Esophagus squamous epithelium (tissue), 5 donors: ENCODE measurements at places on chromosomes 3 and 15.

DNA sequence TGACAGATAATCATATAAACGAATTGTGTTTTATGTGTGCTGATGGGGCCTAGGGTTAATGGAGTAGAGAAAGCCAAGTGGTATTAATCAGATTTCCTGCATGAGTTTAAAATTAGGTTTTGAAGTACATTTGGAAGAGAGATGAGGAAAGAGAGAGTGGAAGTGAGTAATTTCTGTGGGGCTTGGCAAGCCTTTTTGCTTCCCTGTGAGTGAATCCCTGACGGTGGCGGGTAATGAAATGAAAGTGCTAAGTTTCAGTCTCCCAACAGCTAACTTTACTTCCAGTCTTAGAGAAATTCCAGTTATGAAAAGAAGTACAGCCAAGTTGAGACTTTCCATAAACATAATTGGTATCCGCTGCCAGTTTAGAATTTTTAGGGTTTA, 139.4 kb downstream of the BBX start:
- DNase-seq = no peak
- peak overlapping the region; percentile 53 for H3K27ac ChIP-seq
- H3K4me1 ChIP-seq = peaks cover 8% of the 10 kb centered on the region
- H3K4me3 ChIP-seq = no peak overlapping the region
- H3K36me3 ChIP-seq = no peaks in the 10 kb centered on the region
- H3K27me3 ChIP-seq = no peaks in the 10 kb centered on the region

DNA sequence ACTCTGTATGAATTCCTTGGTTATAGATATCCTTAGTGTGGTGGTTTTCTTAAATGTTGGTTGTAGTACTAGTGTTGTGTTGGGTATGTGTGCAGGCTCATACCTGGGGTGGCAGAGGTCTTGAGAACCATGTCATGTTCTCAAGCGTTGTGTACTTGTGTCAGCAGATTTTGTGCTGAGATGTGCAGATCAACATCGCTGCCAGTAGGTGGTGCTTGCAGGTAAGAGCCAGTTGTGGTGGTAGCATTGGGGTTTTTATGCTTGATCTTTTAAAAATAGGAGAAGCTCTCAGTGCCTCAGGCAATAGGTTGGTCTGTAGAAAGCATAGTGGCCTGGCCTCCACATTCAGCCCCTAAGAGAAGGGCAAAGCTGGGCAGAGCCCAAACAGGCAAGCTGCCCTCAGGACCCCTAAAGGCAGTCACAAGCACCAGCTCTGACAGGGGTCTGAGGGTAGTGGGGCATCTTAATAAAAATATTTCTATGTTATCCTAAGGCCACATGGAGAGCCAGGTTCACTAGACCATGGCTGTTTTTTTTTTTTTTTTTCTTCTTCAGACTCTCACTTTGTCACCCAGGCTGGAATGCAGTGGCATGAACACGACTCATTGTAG, 164.0 kb downstream of the IL20RB start:
- no peak overlapping the region for H3K4me3 ChIP-seq
- H3K27ac ChIP-seq = no peak overlapping the region
- no peak for DNase-seq
- H3K4me1 ChIP-seq = no peaks in the 10 kb centered on the region
- no peaks in the 10 kb centered on the region for H3K36me3 ChIP-seq

DNA sequence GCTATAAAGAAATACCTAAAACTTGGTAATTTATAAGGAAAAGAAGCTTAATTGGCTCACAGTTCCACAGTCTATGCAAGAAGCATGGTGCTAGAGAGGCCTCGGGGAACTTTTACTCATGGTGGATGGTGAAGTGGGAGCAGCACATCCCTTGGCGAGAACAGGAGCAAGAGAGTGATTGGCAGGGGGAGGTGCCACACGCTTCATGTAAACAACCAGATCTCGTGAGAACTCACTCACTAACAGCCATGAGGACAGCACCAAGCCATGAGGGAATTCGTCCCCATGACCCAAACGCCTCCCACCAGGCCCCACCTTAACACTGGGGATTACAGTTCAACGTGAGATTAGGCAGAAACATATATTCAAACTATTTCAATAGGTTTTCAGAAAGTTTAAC, 28.0 kb downstream of the GABRB3 start:
- no peaks in the 10 kb centered on the region for H3K4me1 ChIP-seq
- no peaks in the 10 kb centered on the region for H3K36me3 ChIP-seq
- no peak overlapping the region for H3K27ac ChIP-seq
- no peaks in the 10 kb centered on the region for H3K27me3 ChIP-seq
- H3K4me3 ChIP-seq = no peak overlapping the region
- no peak for DNase-seq

DNA sequence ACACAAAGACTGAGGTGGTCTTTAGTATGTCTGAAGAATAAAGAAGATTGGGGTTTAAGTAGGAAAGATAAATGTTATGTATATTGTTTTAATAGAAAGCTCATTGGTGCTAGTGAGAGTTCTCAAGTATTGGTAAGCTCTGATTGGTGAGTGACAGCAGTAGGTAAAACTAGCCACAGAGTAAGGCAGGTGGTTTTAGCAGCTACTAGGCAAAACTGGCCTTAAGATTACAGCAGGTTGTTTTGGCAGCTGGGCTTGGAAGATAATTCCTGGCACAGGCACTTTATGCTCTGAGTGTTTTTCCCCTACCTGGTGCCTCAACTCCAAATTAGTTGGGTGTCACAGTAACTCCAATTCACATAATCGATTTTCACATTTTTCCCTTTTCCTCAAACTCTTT, 66.3 kb downstream of the STAG1 start:
- H3K27ac ChIP-seq = no peak overlapping the region
- H3K36me3 ChIP-seq = no peaks in the 10 kb centered on the region
- peaks cover 3% of the 10 kb centered on the region for H3K4me1 ChIP-seq
- no peak for DNase-seq
- H3K27me3 ChIP-seq = no peaks in the 10 kb centered on the region

GRCh38 chr3:193677734-193678133, 84.7 kb downstream of the OPA1 start:
- H3K4me3 ChIP-seq = no peak overlapping the region
- DNase-seq = no peak
- no peaks in the 10 kb centered on the region for H3K36me3 ChIP-seq
- no peak overlapping the region for H3K27ac ChIP-seq

GRCh38 chr3:16801223-16801622, 83.5 kb upstream of the PLCL2 start:
- no peak overlapping the region for H3K4me3 ChIP-seq
- no peak overlapping the region for H3K27ac ChIP-seq
- no peaks in the 10 kb centered on the region for H3K27me3 ChIP-seq
- H3K4me1 ChIP-seq = no peaks in the 10 kb centered on the region

DNA sequence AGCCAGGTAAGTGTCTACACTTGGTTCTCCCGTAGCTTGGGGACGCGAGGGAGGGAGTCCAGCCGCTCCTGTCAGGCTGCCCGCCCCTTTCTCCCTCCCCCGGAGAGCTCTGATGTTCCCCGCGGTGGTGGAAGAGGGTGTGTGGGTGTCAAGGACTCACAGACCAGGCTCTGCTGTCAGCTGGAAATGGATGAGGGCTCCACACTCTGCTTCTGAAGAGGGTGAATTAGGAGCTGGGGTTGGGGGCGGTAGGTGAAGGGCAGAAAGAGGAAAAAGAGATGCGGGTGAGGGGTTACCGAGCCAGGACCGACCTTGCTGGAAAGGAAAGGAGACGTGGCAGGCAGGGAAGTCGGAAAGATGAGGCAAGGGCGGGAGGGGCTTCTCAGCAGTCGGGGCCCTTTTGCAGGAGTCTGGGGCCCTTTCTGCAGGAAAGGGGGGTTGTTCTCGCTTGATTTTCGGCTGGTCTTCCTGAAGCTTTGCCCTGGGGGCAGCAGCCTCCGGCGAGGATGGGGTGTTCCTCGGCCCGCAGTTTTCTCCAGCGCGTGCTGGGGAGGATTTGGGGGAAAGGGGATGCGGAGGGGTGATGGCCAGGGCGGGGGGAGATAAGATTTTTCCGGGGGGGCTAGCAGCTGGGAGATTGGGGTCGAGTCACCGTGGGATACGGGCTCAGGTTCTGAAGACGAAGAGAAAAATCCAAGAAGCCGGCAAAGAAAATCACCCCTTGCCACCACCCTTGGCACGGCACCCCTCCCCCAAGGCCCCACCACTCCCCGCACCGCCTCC, 602 bp upstream of the BAHD1 start:
- peak overlapping the region; percentile 74 for H3K4me3 ChIP-seq
- H3K36me3 ChIP-seq = no peaks in the 10 kb centered on the region
- peaks cover 47% of the 10 kb centered on the region for H3K27me3 ChIP-seq

- no peaks in the 10 kb centered on the region for H3K4me1 ChIP-seq
- no peaks in the 10 kb centered on the region for H3K27me3 ChIP-seq
- no peaks in the 10 kb centered on the region for H3K36me3 ChIP-seq
- no peak for DNase-seq
These were observed 582.0 kb upstream of the SEMA6D start for GRCh38 chr15:47135267-47135666.

DNA sequence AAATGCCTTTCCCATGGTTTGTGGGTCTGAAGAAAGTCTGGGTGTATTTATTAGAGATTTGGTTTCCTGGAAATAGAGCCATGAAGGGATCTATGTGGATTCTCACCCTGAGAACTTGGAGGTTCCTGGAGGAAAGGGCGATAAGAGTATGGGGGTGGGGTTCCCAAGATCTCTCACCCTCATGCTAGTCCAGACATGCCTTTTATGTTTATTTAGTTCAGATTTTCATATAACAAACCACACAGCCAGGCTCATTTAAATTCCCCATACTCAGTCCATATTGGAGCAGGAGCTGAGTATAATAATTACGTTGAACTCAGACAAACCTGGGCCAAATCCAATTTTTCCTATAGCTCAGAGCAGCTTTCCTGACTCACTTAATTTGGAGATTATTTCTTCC, 566.6 kb downstream of the GOLGA6L6 start:
- H3K4me3 ChIP-seq = no peak overlapping the region
- DNase-seq = no peak
- H3K4me1 ChIP-seq = no peaks in the 10 kb centered on the region

DNA sequence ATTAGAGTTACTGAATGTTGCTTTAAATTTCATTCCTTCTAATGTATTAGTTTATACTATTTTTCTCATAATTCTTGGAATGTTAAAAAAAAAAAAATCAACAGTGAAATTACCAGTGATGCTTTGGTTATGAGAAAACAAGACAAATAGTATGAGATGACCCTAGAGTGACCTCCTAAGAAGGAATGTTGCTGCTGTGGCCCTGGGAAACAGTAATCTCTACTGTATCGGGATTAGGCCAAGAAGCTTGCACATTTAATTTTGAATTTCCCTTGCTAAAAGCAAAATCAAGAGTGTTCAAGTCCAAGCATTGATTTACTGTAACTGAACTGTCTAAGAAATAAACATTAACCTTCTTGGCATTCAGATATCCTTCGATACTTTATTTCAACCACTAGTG, 18.1 kb downstream of the TOPBP1 start:
- no peak overlapping the region for H3K4me3 ChIP-seq
- H3K4me1 ChIP-seq = no peaks in the 10 kb centered on the region
- H3K27me3 ChIP-seq = no peaks in the 10 kb centered on the region
- no peak for DNase-seq
- H3K36me3 ChIP-seq = peaks cover 92% of the 10 kb centered on the region
- H3K27ac ChIP-seq = no peak overlapping the region

DNA sequence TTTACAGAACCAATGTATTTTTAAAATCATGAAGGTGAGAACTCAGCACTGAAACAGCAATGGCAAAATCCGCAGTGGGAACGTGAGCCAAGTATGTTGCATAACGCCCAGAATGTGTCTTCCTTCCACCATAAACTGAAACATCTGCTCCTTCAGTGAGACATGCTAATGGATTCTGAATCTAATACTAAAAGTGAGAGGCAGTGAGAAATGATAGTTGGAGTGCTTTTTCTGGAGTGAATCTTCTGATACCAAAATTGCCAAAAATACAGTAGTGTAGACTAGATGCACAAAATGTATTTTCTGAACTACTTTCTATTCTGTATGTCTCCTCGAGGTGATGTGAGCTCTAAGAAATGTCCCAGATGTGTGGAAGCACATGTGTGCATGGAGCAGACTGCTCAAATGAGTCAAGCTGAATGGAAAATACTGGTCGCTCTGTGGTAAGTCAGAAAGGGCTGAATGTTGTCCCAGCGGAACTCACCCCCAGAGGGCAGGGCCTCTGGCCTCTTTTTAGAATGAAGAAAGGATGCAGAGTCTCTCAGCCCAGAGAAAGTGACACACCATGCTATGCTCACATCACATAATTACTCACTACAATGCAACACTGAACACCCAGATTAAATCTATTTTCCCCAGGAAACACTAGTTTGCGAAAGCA, 73.0 kb downstream of the ATP10A start:
- H3K27ac ChIP-seq = peak overlapping the region; percentile 91
- no peak for DNase-seq
- peaks cover 62% of the 10 kb centered on the region for H3K4me1 ChIP-seq
- no peaks in the 10 kb centered on the region for H3K36me3 ChIP-seq
- no peaks in the 10 kb centered on the region for H3K27me3 ChIP-seq

GRCh38 chr3:25304916-25305315, 123.1 kb upstream of the RARB start:
- H3K36me3 ChIP-seq = no peaks in the 10 kb centered on the region
- no peak overlapping the region for H3K27ac ChIP-seq
- no peak for DNase-seq
- H3K4me1 ChIP-seq = no peaks in the 10 kb centered on the region
- no peaks in the 10 kb centered on the region for H3K27me3 ChIP-seq

- no peak overlapping the region for H3K27ac ChIP-seq
- no peaks in the 10 kb centered on the region for H3K27me3 ChIP-seq
- H3K4me1 ChIP-seq = peaks cover 5% of the 10 kb centered on the region
- no peaks in the 10 kb centered on the region for H3K36me3 ChIP-seq
- no peak overlapping the region for H3K4me3 ChIP-seq
These were observed 108.6 kb downstream of the TMEM266 start for GRCh38 chr15:76168237-76168984.

- H3K4me1 ChIP-seq = peaks cover 36% of the 10 kb centered on the region
- no peaks in the 10 kb centered on the region for H3K36me3 ChIP-seq
- peak overlapping the region; percentile 23 for H3K27ac ChIP-seq
- DNase-seq = no peak
- no peak overlapping the region for H3K4me3 ChIP-seq
These were observed 60.9 kb upstream of the SLC4A7 start for GRCh38 chr3:27545061-27545460.

DNA sequence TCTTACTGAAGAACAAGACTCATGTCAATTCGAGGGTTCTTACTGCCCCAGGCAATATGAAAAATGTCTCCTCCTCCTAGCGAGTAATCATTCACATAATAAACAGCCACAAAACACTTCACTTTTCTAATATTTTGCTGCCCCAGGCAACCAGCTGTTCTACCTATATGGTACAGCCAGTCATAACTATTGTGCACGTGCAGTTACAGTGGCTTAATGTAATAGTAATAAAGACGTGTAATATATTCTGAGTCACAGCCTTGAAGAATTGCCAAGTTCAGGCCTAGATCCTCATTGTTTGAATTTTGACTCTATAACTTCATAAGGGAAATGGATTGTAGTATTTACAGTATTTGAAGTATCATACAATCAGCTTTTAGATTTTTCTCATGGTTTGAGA, 1250.0 kb upstream of the GBE1 start:
- H3K27ac ChIP-seq = no peak overlapping the region
- no peak for DNase-seq
- H3K36me3 ChIP-seq = no peaks in the 10 kb centered on the region
- no peaks in the 10 kb centered on the region for H3K4me1 ChIP-seq
- H3K27me3 ChIP-seq = no peaks in the 10 kb centered on the region
- no peak overlapping the region for H3K4me3 ChIP-seq
